Mucosa of descending colon (tissue), 3 donors: ENCODE measurements at places on chromosomes 7 and 10. TPM values are rescaled to one million over a fixed set of nuclear protein-coding genes. Genes with fewer than 3 reads are reported as not detected.

C10orf62 gene
- total RNA-seq = not detected

- DNase-seq = no peak
Measured at GRCh38 chr7:124723012-124723411, 42.6 kb downstream of the GPR37 start.

GRCh38 chr10:61541960-61542359 is 88.8 kb upstream of the TMEM26 start:
- no peak for DNase-seq

- no peak for DNase-seq
Measured at GRCh38 chr10:33749790-33750189, 415.3 kb upstream of the NRP1 start.

- no peak for DNase-seq
Measured at GRCh38 chr10:89171263-89171872, 35.7 kb downstream of the CH25H start.

ATG9B gene
- total RNA-seq = 0.09 TPM

GRCh38 chr7:23394488-23395171 is 75.7 kb downstream of the IGF2BP3 start:
- DNase-seq = no peak

GRCh38 chr7:91784469-91784868 is 96.0 kb downstream of the MTERF1 start:
- DNase-seq = no peak

FKBP6 gene
- not detected for total RNA-seq

NXPH1 gene
- not detected for total RNA-seq

- peak; percentile 11 for DNase-seq
Measured at GRCh38 chr7:105934572-105935185, 28.4 kb upstream of the CDHR3 start.

DNA sequence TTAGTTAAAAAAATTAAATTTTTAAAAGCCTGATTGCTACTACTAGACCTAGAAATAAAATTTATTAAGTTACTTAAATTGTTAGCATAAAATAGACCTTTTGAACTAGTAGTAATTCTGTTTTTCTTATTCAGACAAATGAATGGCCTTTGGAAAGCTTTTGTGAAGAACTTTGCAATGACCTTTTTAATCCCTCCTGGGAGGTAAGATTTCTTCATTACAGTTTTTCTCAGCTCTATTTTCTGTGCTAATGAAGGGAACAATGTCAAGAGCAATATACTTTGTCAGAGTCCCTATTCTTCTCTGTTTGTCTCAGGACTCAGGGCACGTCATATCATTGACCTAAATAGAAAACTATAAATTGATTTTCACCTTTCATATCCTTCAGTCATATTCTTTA is 33.5 kb downstream of the BTAF1 start:
- DNase-seq = no peak

GRCh38 chr7:111942450-111943081 is 263.6 kb downstream of the DOCK4 start:
- no peak for DNase-seq

DNA sequence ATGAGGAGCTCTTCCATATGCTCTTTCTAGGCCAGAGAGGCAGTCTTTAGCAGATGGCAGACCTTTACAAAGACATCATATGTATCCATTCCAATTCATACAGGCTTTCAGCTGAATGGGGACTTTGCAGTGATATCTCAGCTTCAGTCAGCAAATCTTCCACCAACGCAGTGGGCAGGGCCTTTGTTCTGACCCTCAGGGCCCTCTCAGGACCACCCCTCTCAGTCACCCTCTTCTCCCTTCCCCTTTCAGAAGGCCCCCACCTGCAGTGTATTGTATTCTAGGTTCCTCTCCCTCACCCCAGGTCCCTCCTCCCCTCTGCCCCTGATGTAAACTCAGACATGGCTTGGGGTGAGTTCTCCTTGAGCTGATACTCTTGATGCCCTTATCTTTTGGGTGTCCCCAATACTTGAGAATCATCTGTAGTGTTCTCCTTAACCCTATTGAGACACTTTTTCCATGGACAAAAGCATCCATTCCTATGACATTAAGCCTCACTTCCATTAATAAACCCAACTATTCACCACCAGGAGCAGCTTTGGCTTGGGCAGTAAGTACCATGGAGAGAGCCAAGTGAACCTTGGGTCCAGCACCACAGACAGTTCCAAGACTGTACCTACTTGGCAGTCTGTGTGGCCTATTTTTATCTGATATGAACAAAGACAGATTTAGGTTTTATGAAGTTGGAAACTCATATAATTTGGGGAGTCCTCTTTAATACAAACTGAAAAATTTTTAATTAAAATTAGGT is 62.7 kb downstream of the ADCYAP1R1 start:
- no peak for DNase-seq

GRCh38 chr7:25303281-25304181 is 75.2 kb upstream of the NPVF start:
- DNase-seq = no peak

- no peak for DNase-seq
Measured at GRCh38 chr7:81114633-81115032, 195.8 kb upstream of the SEMA3C start.

- no peak for DNase-seq
Measured at GRCh38 chr7:129067943-129068548, 13.1 kb upstream of the TNPO3 start.

- no peak for DNase-seq
Measured at GRCh38 chr10:78266741-78267469, 233.2 kb downstream of the RPS24 start.

DNA sequence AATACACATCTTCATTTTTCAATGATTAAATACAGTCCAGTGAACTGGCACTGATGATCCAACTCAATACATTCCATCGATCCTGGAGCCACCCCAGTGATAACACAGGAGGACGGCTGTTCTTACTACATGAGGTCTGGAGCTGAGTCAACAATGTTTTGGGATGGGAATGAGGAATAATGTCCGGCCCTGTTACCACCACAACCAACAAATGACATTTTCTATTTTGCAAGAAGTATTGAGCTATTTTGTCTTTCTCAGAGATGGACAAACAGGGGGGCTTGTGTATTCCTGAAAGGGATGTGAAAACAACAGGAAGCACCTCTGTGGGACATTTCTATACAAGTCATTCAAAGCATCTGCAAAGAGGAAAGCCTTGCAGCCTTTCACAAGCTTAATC is 249.2 kb downstream of the PARD3 start:
- no peak for DNase-seq

- DNase-seq = no peak
Measured at GRCh38 chr10:8050556-8051108, 3.9 kb upstream of the GATA3 start.

DNA sequence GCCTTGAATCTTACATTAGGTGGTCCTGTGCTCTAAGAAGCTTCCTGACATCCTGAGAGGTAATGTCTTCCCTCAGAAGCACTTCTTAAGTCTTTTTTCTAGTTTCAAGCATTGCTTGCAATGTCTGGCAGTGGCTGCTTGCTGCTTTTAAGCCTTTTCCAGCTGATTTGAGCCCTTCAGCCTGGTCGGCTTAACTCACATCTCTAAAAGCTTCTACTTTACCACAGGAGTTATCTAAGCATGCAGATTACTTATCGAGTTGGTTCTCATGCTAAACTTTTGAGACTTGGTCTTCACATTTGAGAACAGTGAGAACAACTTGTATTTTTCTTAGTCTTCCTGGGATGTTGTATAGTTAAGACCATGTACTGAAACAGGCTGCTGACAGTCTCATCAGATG is 3.9 kb downstream of the LRMDA start:
- DNase-seq = no peak

DNA sequence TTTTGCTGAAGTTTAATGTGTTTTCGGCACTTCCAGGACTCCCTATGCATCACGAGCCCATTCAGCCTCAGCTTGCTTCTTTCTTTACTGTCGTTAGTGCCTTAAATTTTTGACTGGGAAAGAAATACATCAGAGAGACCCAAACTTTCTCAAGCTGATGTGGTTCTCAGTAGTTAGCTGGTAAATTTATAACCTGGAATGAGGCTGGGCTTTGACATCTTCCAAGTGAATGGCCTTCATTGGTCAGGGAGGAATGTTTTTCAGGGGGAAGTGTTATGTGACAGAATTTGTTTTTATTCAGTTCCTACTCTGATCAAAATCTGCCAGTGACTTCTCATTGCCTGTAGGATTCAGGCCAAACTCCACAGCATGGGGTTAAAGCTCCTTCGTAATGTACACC is 296.9 kb downstream of the SORCS3 start:
- DNase-seq = no peak

DNA sequence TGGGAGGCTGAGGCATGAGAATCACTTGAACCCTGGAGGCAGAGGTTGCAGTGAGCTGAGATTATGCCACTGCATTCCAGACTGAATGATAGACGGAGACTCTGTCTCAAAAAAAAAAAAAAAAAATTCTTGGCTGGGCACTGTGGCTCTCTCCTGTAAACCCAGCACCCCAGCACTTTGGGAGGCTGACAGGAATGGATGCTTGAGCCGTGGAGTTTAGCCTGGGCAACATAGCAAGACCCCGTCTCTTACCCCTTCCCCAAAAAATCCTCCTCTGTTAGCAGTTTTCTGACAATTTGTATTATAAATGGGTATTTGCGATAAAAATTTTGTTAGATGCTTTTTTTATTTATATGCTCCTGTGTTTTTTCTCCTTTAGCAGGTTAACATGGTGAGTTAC is 11.0 kb downstream of the SAMD8 start:
- no peak for DNase-seq

INSYN2A gene
- not detected for total RNA-seq

- no peak for DNase-seq
Measured at GRCh38 chr7:134465491-134465890, 6.6 kb upstream of the AKR1B1 start.

NRAP gene
- total RNA-seq = 1.6 TPM

DNA sequence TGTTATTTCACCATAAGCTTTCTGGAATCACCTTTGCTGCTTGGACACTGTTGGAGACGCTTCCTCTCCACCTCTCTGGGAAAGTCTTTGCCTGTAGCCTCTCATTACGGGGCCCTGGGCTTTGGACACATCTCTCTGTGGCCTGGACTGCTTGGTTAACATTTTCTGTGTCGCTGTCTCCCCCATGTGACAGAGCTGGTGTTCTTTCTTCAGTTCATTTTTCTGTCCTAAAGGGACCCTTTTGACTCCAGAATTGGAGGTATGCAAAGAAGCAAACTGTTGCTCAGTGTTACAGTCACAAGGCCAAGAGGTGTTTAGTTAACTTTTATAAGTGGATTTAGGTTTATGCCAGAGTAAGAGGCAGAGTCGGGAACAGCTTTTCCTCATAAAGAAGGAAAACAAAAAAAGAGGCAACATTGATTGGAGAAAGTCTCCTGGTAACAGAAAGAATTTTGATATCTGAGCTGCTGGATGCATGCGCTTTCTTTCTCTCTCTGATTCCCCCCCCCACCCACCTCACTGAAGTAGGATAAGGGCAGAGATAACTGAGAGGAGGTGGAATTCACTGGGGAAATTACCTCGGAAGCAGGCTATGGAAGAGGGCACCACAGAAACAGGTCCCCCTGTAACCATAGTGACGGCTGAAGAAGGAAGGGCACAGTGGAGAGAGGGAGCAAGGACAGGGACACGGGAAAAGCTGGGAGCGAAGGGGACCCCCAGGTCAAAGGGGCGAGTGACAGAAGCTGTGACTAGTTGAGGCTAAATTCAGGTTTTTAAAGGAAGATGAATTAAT is 57.8 kb downstream of the LGI1 start:
- DNase-seq = no peak

NEUROD6 gene
- not detected for total RNA-seq

DNA sequence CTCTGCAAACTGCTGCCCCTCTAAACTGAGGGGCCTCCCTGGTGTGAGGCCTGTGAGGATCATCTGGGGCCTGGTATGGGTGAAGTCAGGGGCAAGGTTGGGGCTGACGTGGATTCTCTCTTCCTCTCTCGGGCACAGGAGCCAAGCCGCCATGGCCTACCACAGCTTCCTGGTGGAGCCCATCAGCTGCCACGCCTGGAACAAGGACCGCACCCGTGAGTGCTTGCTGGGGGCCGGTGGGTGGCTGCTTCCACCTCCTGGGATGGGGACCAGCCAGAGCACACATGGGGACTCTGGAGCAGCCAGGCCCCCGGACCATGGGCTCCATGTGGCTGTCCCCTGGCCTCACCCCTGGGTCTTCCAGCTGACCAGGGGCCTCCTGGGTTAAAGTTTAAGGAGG is 11.0 kb downstream of the ARPC1B start:
- no peak for DNase-seq

- DNase-seq = peak; percentile 34
Measured at GRCh38 chr10:79418274-79418673, 27.1 kb downstream of the ZCCHC24 start.

CALHM3 gene
- total RNA-seq = not detected

GRCh38 chr10:107657851-107658250 is 493.3 kb upstream of the SORCS1 start:
- no peak for DNase-seq

DNA sequence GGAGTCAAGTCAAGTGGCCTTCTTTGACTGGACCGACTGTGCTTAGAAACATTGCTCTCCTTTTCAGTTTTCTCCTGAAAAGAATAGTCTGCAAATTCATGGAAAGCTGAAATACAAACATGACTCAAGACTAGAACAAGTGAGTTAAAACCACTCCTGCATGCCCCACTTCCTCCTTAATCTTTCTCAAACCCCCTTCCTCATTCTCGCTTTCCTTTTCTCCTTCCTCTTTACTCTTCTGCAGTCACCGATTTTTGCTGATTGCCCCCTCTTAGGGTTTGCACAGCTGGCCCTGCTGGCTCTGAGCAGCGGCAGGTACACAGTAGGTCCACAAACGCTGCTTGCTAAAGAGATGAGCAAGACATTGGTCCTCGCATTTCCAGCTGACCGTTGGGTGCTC is 34.8 kb upstream of the MKI67 start:
- DNase-seq = no peak

DNA sequence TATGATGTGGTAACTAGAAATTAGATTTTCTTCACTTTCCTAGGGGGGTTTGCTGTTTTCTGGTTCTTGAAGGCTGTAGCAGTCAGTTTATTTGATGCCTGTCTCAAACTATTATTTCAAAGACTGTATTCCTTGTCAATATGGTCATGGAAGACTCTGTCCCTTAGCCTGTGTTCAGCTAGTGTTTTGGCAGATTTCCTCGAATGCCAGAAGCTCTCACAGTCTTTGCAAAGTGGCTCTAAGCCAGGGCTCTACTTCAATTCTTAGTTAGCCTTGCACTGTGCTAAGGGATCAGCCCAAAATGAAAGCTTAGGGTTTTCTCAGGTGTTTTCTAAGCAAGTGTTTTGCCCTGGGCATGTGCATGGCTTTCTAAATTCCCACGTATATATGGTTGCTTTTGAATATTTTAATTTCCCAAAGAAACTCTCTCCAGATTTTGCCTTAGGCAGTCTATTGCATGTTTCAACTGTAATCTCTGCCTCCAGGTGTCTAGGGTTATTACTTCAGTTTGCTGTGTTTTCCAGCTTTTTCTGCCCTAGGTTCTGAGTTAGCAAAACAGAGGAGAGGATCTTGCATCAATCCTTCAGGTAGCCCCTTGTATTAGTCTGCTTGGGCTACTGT is 7.2 kb upstream of the C1GALT1 start:
- DNase-seq = no peak

DNA sequence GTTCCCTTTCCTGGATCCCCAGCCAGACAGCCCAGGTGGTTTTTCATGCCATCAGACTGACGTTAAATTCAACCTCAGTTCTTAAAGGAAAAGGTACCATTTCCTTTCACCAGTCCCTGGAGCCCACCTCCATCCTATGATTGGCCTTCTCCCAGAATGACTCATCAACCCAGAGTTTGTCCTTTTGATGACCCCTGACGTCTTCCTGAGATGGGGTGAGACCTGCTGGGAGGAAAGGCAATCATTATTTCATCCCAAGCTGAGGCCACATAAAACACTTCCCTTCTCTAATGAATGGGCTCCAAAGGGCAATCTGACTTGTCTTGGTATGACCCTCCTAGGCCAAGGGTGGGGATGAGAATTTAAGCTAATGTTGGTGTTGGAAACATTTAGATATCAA is 750.7 kb downstream of the SUGCT start:
- no peak for DNase-seq

BEND7 gene
- 17.1 TPM for total RNA-seq

PBLD gene
- total RNA-seq = 67.2 TPM
